CD4-positive, alpha-beta T cell treated with Interferon gamma for 1 hour (primary cell): ENCODE measurements at places on chromosomes 16 and 17.
A peak's percentile ranks its signal among the peaks of the same experiment; 100 is the strongest.

- DNase-seq: no peak
Observed at GRCh38 chr16:11759163-11759834, 16.6 kb upstream of the TXNDC11 start.

- DNase-seq: no peak
Observed at GRCh38 chr16:51641191-51641765, 490.2 kb upstream of the SALL1 start.

DNA sequence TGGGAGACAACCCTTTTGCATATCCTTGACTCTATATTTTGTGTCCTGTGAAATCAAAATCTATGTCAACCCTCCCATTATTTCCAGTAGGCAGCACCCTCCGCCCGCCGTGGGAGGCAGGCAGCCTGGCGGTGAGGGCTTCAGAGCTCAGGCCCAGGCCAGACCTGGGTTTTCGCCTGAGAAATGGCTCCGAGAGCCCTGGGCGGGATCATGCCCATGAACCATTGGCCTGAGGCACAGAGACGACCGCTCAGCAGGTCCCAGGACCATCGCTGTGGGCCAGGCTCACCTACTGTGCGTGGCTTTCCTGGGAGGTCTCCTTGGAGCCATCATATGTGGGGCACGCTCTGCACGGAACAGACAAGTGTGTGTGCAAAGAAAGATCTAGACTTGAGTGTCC, 6.3 kb upstream of the SLC38A8 start:
- DNase-seq: no peak

DNA sequence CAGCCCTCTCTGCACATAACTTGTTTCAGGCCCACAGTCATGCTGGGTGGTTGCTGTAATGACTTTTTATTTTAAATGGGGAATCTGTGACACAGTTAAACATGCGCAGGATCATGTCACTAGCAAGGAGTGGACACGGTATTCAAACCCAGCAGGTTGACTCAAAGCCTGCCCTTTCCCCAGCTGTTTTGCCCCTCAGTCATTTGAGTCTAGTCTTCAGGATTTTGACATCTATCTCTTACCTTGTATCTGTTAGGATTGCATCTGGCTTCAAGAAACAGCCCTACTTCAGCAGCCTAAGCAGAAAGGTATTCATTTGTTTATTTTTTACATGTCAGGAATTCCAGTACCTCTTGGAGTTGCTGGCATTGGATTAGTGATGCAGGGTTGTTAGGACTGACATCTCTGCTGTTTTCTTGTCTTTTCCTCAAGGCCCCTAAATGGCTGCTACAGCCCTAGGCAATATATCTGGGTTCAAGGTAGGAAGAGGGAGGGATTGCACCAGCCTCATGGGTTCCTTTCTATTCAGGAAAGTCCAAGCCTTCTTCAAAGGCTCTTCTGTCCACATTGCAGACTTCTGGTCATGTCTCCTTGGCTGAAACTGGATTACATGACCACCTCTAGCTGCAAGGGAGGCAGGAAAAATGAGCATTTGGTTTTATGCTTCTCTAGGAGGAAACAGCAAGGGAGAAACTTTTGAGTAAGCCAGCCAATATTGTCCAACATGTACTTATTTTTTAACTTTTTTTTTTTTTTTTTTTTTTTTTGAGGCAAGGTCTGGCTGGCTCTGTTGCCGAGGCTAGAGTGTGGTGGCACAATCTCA, 22.8 kb downstream of the ABCC1 start:
- DNase-seq: no peak

- DNase-seq: no peak
Observed at GRCh38 chr16:1387331-1387730, 27.2 kb downstream of the UNKL start.

- no peak for DNase-seq
Observed at GRCh38 chr17:2933606-2934005, 129.8 kb downstream of the OR1D5 start.

DNA sequence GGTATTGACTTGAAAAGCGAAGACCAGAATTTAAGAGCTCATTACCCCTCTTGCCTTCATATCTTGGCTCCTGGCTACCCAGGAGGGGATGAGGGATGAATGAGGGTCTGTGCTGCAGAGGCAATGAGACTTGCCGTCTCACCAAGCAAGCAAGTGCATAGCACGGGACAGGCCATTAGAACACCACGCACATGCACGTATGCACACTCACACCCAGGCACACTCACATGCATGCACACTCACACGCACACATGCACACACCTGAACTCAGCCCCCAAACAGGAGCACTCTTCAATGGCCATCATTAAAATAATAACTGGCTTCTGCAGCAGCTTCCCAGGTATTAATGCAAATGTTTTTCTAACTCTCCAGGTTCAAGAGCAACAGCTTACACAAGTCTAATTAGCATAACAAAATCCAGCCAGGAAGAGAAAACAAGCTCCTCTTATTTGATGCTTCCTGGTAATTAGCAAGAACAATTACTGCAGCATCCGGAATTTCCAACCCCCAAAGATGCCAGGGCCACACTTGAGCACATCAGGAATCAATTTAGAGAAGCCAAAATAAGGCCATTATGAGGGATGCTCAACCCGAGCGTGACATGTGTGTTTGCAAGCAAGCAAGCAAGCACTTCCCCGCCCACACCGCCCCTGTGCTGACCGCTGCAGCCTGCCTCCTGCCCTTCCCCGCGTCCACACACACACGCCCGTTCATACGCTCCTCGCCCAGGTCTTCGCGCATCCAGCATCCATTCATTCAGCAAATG, 171.6 kb upstream of the TNRC6C start:
- DNase-seq: no peak

DNA sequence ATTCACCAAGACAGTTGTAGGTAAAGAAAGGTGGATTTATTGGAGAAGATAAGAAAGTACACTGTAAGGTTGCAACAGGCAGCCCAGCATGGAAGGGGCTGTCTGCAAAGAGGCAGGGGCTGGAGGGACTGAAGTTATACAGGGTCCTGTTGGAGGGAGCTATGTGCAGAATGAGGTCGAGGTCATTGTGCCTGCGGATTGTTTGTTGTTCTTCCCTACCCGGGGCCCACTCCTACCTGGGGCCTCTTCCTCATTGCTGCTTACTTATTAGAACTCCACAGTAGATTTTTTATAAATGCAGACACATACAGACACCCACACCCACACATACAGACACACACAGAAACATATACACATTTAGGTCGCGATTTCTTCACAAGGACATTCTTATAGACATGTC, 466.2 kb downstream of the MAF start:
- no peak for DNase-seq

GRCh38 chr17:27630607-27631410, at the start of gene LGALS9:
LGALS9 (plus strand) TSS chr17:27631188; CDS start chr17:27631266, 78 bp downstream.
- DNase-seq: peak; percentile 47

DNA sequence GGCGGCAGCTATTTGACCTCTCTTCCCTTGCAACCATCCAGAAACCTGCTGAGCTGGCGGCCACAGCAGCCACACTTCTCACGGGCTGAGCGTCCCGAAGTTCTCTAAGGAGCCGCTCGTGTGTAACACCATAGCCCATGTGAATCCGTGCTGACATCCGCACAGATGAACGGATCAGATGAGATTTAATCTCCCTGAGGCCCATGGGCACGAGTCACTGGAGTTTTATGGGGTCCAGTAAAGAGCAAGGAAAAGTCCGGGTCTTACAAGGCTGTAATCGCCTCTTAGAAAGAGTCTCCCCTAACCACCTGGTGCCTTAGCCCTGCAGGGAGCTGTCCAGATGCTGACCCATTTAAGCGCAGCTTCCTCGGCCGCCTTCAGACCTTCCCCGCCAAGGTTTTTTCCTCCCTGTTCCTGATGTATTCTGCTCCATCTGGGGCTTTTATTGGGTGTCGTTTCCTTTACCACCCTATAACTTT, 5.5 kb upstream of the CACNG5 start:
- DNase-seq: no peak

DNA sequence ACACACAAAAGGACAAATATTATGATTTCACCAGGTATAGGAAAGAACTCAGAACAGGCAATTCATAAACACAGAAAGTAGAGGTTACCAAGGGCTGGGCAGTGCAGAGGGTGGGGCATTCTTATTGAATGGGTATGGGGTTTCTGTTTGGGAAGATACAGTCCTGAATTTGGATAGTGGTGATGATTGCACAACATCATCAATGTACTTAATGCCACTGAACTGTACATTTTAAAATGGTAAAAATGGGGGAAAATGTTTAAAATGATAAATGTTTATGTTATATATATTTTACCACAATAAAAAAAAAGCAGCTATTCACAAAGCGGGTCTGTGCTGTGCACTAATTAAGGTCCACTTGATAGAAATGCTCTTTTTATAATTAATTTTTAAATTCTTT, 72.6 kb upstream of the FA2H start:
- no peak for DNase-seq

DNA sequence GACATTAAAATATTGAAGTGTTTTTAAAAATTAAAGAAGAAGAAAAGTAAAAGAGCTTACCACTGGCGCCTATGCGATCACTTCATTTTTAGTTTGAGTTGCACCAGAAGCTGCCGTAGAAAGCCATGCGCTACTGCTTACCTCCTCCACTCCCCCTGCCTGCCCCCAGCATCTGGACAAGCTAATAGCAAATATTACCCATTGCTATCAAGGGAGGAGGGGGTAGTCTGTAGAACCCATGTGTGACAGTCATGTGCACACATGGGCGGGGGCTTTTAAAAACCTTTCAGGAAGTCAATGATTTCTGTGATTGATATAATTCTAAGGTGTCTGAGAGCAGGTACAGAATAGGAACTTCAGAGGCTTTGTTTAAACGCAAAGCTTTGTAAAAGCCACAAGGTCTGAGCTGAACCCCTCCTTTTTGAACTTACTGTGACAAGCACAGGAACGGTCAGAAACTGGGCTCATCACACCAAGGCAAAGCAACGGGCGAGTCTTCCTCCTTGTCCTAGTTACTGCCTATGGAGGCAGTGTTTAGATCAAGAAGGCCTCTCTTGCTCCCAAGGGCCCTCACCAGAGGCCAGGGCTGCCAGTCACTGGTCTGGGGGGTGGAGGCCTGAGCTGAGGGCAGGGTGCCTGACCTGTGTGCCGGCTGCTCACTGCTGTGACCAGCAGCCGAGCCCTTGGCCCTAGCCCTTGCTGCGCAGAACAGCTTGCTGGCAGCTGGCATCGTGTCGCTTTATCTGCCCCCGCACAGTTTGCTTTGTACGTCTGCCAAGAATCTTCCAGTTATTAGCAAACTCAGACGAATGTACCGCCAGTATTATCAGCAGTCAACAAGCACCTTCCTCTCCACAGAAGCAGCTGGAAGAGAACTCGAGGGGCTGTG, 15.0 kb downstream of the GINS2 start:
- DNase-seq: no peak

DNA sequence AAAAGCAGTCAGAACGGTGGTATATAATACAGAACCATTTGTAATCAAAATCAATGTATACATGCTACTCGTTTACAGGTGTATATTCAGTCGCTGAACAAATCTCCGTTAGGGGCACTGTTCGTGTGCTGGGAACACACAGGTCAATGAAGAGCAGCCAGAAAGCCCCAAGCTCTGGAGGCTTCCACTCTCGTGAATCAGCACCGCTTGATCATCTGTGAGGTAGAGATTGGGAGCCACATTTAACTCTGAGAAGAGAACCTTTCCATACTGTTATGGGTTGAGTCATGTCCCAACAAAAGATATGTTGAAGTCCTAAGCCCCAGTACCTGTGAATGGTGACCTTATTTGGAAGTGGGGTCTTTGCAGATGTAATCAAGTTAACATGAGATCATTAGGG, 5.4 kb upstream of the CYTH1 start:
- no peak for DNase-seq

GRCh38 chr16:88293097-88293496, 89.7 kb upstream of the ZNF469 start:
- DNase-seq: no peak

GRCh38 chr17:7704601-7705268, at the start of gene EFNB3:
EFNB3 (plus strand) TSS chr17:7705202; CDS start chr17:7705599, 397 bp downstream.
- no peak for DNase-seq

GRCh38 chr16:22887445-22887844, 73.5 kb downstream of the HS3ST2 start:
- DNase-seq: no peak
